Stimulated activated CD4-positive, alpha-beta T cell treated with anti-CD3 and anti-CD28 coated beads, Interleukin-15, amount 100 ng/mL, for 48 hours (primary cell): ENCODE measurements at places on chromosomes 1 and 21.

GRCh38 chr1:8427493-8427892 is 109.6 kb downstream of the SLC45A1 start:
- no peak for DNase-seq

GRCh38 chr1:94773931-94774422 is 46.2 kb upstream of the SLC44A3 start:
- no peak for DNase-seq

DNA sequence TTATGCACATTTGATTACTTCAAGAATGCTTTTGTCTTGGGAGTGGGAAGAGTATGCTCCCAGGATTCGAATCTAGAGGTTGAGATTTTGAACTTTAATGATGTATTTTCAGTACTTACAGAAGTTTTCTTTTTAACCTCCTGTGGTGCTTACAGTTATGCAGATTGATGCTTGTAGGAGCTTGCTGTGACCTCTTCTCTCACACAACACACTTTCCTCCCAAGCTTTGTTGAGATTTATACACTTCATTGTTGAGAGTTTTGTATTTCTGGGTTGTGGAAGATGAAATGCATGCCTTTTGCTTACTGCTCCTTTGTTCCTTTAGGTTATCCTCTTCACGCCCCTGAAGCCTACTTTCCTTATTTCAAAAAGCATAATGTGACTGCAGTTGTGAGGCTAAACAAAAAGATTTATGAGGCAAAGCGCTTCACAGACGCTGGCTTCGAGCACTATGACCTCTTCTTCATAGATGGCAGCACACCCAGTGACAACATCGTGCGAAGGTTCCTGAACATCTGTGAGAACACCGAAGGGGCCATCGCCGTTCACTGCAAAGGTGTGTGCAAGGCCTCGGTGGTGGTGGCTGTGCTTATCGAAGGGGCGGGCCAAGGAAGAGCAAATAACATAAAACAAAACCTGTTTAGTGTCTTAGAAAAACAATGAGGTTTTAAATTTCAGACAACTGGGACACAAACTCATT is 75.5 kb upstream of the GPR88 start:
- no peak for DNase-seq

GRCh38 chr1:168135116-168135920 is 1.4 kb downstream of the GPR161 start:
- DNase-seq = no peak

- no peak for DNase-seq
Observed at GRCh38 chr1:68313735-68314134, 81.4 kb upstream of the WLS start.

GRCh38 chr21:37244501-37245095 is 22.5 kb downstream of the VPS26C start:
- DNase-seq = no peak
